ENCODE measurements at places on chromosomes 7 and 10. TPM values are rescaled to one million over a fixed set of nuclear protein-coding genes. Genes with fewer than 3 reads are reported as not detected.

TET1 gene
- polyA plus RNA-seq = 0.82 TPM

NPSR1 gene
- polyA plus RNA-seq = 0.23 TPM

ITIH5 gene
- 1.8 TPM for polyA plus RNA-seq

TMEM184A gene
- 5.6 TPM for polyA plus RNA-seq

ANKRD22 gene
- polyA plus RNA-seq = 11.6 TPM

PPP1R17 gene
- 0.27 TPM for polyA plus RNA-seq

SEPHS1 gene
- 33.2 TPM for polyA plus RNA-seq

ACTR3C gene
- 2.9 TPM for polyA plus RNA-seq

GRCh38 chr7:126210707-126211106, 1042.0 kb downstream of the GRM8 start:
- DNase-seq = no peak

GRCh38 chr7:24637706-24638105, 64.5 kb downstream of the PALS2 start:
- no peak for DNase-seq

- DNase-seq = no peak
Observed at GRCh38 chr10:28442403-28442802, 90.5 kb upstream of the WAC start.

GRCh38 chr10:120460776-120461175, 3.7 kb downstream of the PLPP4 start:
- no peak for DNase-seq

- no peak for DNase-seq
Observed at GRCh38 chr7:30905078-30906012, 6.3 kb upstream of the AQP1 start.

DNA sequence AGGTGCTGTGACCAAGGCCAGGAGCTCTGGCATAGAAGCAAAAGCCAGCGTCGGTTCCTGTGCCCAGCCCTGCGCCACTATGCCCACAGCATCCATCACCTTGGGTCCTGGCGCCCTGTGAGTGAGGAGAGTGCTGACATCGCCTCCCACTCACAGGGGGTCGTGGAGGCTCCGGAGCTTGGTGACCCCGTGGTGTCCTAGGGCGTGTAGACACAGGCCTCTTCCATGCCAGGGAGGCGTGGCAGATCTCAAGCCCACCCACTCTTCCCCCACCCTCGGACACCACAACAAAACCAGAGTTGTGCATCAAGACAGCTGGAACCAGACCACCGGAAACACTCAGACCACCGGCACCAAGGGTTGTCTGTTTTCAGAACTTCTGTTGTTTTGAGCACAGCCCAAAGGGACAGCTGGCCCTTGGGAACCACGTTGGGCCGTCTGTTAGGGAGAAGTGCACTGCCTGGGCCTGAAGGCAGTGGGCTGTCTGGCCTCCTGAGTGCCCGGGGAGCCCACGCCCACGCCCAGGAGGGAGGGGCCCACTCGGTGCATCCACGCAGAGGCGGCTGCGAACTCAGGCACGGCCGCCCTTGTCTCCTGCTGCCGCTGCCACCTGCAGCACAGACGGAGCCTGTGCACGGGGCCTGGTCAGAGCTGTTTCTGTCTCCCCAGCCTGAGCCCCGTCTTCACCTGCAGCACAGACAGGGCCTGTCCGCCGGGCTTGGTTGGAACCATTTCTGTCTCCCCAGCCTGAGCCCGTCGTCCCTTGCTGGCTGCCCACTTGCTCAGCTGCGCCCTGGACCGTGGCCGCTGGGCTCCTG, 106.3 kb downstream of the INPP5A start:
- DNase-seq = no peak

DNA sequence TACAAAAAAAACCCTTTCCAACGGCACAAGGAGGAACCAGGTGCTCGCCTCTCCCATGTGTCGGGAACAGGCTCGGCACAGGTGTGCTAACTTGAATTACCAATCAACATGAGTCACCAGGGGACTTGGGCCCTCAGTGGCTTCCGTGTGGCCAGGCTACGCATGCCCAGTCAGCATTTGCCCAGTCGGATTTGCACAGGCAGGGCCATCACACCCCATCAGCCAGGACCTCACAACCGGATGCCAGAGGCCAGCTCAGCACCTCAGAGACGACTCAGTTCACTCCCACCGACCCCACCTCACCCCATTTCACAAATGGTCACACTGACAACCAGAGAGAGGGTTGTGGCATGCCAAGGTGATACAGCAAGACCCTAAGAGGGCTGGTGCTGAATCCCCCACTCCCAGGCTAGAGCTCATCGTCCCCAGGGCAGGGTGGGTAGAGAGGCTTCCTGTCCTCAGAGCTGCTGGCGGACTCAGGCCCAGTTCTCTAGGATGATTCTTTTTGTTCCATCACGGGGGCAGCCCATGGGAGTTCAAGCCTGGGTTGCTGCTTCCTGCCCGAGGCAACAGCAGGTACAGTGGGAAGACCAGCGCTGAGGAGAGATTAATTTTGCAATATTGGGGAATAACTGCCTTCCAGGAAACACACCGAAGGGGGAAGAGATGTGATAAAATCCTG, 13.6 kb downstream of the ANXA11 start:
- no peak for DNase-seq

- DNase-seq = no peak
Observed at GRCh38 chr10:118002581-118002980, 44.2 kb downstream of the RAB11FIP2 start.

- DNase-seq = no peak
Observed at GRCh38 chr7:95028683-95029082, 121.3 kb downstream of the PPP1R9A start.

DNA sequence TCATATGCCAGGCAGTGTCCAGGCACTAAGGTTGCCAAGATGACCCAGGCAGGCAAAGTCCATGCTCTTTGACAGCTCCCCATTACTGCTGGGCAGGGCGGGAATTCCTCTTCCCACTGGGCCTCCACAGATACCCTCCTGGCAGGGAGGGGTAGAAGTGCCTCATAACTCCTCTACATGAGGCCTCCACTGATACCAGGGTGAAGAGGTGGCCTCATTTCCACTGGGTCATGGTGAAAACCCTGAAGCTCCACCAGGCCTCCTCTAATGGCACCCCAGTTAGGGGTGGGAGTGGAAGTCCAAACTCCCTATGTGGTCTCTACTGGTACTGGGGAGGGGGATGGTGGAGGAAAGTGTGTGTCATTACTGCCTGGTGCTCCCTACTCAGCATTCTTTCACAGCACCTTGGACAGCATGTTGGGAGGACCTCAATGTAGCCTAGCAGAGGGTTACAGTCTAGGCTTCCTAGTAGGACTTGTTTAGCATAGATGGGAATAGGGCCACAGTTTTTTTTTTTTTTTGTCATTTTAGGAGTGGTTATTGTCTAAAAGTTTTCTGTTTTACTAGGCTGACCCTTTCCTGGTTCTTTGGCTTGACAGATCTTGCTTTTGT, 34.6 kb upstream of the GLCCI1 start:
- no peak for DNase-seq

DNA sequence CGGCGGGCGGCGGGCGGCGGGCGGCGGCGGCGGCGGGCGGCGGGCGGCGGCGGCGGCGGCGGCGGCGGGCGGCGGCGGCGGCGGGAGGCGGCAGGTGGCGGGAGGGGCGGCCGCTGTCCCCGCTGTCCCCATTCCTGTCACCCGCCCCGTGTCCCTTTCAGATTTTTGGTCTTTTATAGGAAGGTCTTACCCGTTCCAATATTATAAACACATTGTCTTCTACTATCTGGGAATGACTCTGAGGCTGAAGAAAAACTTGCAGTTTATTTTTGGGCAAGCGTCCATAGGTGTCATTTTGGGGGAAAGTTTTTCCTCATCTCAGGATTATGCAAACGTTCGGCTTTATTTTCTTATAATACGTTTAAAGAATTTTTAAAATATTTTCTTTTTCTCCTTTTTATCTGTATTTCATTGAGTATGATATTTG, 578 bp downstream of the ZNF713 start:
- DNase-seq = peak; percentile 5

GRCh38 chr7:30188811-30189210, 54.0 kb downstream of the MTURN start:
- no peak for DNase-seq

- no peak for DNase-seq
Observed at GRCh38 chr7:54664235-54665228, 94.5 kb downstream of the SEC61G start.

DNA sequence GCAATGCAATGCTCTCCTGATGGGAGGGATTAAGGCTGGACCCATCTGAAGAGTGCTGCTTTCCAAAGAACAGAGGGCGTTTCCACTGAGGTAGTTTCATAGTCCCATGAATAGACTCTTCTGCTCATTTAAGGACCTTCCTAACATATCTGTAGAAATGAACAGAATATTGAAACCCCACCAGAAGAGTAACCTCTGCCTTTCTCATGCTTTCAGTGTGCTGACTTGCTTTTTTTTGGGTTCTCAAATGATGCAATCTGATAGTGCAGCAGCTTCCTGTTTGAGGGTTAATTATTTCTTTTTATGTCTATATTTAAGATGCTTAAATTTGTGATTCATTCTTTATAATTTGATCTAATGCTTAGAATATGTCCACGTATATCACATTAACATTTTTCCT, 82.2 kb downstream of the GATA3 start:
- no peak for DNase-seq

GRCh38 chr7:131021460-131021859, 287.5 kb upstream of the KLF14 start:
- no peak for DNase-seq

GRCh38 chr7:139725077-139725476, 52.7 kb downstream of the HIPK2 start:
- DNase-seq = no peak

- peak; percentile 6 for DNase-seq
Observed at GRCh38 chr10:24415455-24416125, 206.7 kb downstream of the KIAA1217 start.

DNA sequence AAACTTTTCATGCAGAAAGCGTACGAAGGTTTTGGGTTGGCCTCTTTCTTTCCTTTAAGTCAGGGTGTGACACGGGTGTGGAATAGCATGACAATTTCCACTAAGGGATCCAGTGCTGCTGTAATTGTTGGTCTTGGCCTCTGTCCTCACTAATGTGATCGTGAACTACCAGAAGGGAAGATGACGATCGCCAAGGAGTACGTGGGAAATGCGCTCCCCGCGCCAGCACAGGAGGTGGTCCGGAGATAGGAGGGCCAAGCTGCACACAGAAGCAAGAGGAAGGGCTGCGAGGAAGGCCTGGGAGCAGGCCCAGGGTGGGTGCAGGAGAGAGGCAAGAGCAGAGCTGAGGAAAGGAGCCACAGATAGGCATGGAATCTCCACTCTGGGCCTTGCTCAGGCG, 79.7 kb upstream of the PODXL start:
- DNase-seq = no peak

DNA sequence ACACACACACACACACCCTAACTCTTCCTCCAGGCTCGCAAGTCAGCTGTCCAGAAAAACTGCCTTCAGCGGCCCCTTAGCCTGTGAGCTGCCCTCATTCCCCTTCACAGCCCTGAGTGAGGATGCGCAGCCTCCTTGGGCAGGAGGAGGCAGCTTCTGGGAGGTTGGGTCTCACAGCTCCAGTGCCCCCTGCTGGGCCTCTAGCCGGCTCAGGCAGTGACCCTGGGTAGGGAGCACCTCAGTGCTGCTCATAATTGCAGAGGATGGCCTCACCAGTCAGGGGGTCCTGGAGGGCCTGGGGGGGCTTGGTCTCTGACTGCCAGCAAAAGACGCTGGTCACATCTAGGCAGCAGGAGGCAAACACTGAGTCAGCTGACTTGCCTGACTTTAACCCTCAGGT, 43.7 kb downstream of the ZNF273 start:
- DNase-seq = peak; percentile 20

DNA sequence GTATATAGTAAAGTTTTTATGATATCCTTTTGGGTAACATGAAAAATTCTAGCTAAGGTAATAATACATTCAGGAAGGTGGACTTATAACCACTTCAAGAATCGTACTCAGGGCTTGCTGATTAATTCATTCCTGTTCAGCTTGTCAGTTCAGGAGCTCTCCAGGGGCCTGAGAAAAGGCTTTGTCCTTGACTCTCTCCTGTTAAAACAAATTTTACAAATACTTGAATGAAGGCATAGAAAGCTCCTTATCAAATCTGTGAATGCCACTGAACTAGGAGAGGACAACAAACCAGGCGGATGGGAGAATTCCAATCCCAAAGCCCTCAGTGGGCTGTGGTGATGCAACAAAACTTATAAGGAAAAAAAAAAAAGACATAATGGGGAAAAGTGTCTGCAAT, 354.5 kb upstream of the ZMIZ1 start:
- DNase-seq = no peak

DNA sequence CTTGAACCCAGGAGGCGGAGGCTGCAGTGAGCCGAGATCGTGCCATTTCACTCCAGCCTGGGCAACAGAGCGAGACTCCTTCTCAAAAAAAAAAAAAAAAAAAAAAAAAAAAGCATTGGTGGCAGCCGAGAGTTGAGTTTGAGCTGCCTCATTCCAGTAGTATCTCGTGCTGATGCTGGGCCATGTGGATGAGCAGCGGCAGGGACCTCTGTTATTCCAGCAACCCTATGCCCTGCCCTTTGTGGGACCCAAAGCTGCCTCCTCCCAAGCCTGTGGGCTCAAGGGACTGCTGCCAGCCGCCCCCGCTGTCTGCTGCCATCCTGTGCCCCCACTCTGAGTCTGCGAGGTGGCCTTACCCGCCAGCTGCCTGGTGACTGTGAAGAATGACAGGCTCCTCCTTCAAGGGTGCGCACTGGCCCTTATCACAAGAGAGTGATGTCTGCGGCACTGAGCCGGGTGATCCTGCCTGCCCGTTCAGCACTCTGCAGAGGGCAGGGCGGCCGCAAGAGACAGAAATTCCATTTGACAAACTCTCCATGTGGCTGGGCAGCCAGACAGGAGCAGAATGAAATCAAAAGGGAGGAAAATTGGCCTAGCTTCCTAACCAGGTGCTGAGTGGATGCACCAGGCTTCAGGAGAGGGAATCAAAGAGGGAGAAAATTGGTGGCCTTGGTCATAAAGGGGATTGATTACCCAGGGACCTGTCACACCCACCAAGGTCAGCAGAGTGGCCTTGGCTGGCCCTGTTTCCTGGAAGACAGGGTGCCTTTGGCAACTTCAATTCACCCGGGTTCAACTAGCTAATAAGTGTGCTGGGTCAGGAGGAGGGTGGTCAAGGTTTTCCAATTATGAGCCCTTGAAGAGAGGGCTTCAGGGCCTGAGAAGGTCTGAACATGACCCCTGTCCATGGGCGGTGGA, 65.3 kb upstream of the ZMIZ1 start:
- DNase-seq = no peak

- no peak for DNase-seq
Observed at GRCh38 chr10:120873741-120874140, 22.6 kb downstream of the WDR11 start.

DNA sequence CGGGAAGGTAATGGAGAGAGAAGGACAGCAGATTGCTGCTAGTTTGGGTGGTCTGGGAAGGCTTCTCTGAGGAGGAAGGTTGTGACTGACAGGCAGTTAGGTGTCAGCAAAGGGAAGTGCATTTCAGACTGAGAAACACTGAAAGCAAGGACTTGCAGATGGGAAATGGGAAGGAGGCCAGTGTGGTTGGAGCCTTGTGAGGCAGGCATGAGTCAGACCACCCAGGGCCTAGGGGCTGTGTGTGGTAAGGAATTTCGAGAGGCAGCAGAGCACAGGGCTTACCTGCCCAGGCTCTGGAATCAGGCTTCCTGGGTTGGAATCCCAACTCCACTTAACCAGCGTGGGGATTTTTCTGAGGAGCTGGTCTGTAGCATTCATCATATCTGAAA, 53.5 kb downstream of the NRF1 start:
- DNase-seq = no peak
